ENCODE measurements at places on chromosomes 1 and 21. TPM values are rescaled to one million over a fixed set of nuclear protein-coding genes. Genes with fewer than 3 reads are reported as not detected.

GRCh38 chr1:241090798-241091197 lies 266.2 kb downstream of the RGS7 start:
- no peak for DNase-seq

TTC24 gene
- total RNA-seq: 18.6 TPM

- no peak for DNase-seq
These were observed 27.0 kb downstream of the PDE9A start for GRCh38 chr21:42680429-42680828.

KRTAP7-1 gene
- not detected for total RNA-seq

DNA sequence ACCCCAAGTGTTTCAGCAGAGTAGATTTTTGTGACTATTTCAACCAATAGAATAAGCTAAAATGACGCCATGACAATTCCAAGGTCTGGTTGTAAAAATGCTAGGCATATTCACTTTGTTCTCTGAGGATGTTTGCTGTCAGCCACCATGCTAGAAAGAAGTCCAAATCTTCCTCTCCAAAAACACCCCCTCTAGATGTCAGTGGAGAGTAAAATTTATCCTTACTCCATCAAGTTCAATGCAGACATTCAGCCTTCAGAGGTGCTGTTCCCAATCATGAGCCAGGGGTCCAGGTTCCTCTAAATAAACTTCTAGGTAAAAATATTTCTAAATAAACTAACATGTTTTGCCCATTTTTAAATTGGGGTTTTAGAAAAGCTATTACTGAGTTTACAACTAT lies 395.4 kb upstream of the ADAMTS5 start:
- DNase-seq: no peak

NBPF20 gene
- 0.08 TPM for total RNA-seq

ARHGAP29 gene
- not detected for total RNA-seq

GRCh38 chr1:25565626-25566025 lies 22.2 kb downstream of the LDLRAP1 start:
- no peak for DNase-seq

DNA sequence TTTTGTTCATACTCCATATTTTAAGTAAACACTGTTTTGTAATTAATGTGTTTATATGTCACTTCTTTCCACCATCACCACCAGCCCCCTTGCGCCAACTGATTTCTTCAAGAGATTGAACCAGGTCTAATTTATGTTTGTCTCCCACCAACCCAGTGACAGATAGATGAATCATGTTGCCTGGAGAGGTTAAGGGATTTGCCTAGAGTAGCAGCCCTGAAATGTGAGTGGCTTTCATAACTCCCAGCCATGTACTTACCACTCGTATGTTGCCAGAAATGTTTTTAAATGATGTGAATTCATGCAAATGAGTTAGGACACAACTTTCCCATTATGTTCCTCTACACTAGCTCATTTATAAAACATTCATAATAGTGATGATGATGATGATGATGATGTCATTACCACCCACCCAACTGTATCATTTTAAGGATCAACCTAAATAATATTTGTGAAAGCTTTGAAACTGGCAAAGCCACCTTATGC lies 86.9 kb downstream of the LRRC8D start:
- DNase-seq: no peak

SDC3 gene
- not detected for total RNA-seq

OR2AK2 gene
- total RNA-seq: not detected

NBPF11 gene
- total RNA-seq: 9.1 TPM

- no peak for DNase-seq
These were observed 2.7 kb upstream of the ZNF692 start for GRCh38 chr1:248861616-248862015.

HHIPL2 gene
- 0.50 TPM for total RNA-seq

DNA sequence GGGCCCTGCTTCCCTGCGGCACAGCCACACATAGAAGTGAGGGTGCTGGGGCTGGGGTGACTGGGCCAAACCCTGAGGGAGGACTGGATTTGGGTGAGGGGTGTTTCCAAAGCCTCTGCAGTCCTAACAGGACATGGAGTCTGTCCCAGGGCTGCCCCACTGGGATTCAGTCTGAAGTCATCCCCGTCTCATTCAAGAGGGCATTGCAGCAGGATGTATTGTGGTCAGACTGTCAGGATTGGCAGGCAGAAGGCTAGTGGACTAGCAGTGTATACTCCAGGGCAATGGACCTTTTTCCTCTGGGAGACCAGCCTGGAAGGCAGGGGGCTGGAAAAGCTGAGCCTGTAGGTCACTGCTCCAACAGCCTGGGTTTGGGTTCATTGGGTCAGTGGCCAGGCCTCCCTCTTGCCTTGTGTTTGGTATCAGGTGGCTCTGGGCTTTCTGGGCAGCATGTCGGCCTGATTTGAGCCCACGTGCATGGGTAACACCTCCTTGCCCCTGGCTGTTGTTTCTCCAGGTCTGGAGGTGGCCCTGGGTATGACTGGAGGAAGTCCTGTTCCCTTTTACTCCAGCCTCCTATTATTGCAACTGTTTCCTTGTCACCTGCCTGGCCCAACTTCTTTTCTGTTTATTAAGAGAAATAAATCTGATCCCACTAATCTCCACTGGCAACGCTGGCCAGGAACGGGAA lies 41.0 kb upstream of the SYNC start:
- DNase-seq: no peak

- DNase-seq: no peak
These were observed 2.6 kb upstream of the GNG12 start for GRCh38 chr1:67835663-67836452.

- DNase-seq: no peak
These were observed 1.7 kb upstream of the EPS15 start for GRCh38 chr1:51520700-51521248.

DNA sequence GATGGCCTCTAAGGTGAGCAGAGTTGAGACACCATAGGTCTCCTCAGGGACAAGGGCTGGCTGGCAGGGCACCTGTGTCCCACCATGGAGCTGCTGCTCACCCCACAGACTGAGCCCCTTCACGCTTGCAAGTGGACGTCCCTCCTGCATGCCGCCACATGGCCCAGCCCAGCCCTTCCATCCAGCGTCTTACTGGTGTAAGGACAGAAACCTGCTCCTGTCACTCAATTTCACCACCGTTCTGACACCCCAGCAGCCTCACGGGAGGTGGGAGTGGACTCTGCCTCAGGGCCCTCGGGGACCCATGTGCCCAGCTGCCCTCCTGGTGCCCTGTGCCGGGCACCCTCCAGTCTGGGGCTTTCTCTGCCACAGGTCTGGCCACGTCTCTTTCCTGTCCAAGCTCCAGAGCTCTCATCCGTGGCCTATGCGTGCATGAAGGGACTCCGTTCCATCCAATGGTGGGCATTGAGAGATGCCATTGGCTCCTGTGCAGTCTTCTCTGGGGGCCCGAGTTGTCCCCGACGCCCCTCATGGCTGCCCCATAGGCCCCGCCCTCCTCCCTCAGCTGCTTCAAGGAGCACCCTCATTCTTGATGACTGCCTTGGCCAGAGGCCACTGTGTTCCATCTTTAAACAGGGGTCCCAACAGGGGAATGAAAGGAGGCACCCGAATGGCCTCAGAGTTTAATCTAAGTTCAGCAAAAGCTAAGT lies 42.6 kb upstream of the COL6A1 start:
- no peak for DNase-seq

DNA sequence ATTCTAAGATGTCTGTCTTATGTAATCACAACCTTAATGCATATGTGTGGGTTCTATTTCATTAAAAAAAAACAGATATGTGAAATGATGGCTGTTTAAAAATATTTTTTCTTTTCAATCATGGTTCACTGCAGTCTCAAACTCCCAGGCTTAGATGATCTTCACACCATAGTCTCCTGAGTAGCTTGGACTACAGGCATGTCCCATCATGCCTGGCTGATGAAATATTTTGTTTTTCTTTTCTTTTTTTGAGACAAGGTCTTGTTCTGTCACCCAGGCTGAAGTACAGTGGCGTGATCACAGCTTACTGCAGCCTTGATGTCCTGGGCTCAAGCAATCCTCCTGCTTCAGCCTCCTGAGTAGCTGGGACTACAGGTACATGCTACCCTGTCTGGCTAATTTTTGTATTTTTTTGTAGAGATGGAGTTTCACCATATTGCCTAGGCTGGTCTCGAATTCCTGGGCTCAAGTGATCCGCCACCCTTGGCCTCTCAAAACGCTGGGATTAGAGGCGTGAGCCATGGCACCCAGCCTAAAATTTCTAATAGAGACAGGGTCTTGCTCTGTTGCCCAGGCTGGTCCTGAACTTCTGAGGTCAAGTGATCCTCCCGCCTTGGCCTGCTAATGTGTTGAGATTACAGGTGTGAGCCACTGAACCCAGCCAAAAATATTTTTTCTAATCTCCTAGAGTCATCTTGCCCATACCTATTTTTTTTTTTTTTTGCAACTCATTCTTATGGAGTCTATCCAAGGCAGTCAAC lies 67.6 kb downstream of the GIPC2 start:
- no peak for DNase-seq

BTBD19 gene
- 8.8 TPM for total RNA-seq

- no peak for DNase-seq
These were observed 79.1 kb downstream of the TTLL7 start for GRCh38 chr1:83919872-83920271.

FAM167B gene
- total RNA-seq: 0.90 TPM

Measured in activated CD8-positive, alpha-beta T cell treated with anti-CD3 and anti-CD28 coated beads, Interleukin-2, amount 10 ng/mL, durations not matched to agents 7 days and 5 days (primary cell).